Activated CD4-positive, alpha-beta T cell treated with anti-CD3 and anti-CD28 coated beads, Interleukin-2, amount 50 U/mL, for 48 hours (primary cell): ENCODE measurements at places on chromosomes 3 and 15.
A peak's percentile ranks its signal among the peaks of the same experiment; 100 is the strongest.

- DNase-seq = no peak
Measured at GRCh38 chr3:94787066-94787465, 724.2 kb downstream of the NSUN3 start.

DNA sequence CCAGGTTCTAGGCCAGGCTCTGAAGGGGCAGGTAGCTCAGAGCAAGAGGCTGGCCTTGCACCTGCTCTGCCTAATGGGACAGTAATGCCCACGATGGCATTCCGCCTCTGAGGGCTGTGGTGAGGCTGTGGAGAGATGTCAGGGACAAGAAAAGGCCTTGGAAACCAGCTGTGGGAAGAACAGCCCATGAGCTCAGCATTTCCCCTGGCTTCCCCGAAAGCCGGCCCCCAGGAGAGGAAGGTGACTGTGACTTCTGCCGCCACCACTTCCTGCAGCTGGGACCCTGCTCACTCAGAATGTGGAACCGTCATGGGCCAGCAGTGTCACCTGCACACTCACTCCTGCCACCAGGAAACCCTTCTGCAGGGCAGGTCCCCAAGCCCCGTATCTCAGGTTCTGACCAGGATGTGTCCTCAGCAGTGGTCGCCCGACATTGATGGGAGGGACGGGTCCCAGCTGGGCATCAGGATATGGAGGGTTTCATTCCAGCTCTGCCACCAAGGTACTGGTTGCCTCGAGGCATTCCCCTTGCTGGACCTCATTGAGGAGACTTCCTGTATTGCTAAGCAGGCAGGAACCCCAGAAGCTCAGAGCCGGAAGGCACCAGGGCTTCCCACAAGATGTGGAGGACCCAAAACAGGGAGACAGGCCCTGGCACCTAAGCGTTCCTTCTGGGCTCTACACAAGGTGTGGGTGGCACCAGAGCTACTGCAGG is 30.7 kb downstream of the SEMA7A start:
- peak; percentile 88 for DNase-seq

DNA sequence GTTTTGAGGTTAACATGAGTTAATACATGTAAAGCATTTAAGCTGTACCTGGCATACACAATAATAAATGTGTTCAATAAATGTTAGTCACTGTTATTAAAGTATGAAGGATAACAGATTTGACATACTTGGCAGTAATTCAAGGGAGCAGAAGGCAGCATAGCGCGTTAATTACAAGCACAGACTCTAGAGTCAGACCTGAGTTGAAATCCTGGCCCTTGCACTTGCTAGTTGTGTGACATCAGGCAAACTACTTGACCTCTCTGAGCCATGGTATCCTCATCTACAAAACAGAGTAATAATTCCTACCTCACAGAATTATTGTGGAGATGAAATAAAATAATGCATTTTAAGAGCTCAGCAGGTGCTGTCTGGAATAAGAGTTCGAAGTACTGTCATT is 5.4 kb downstream of the IFT122 start:
- DNase-seq = no peak

DNA sequence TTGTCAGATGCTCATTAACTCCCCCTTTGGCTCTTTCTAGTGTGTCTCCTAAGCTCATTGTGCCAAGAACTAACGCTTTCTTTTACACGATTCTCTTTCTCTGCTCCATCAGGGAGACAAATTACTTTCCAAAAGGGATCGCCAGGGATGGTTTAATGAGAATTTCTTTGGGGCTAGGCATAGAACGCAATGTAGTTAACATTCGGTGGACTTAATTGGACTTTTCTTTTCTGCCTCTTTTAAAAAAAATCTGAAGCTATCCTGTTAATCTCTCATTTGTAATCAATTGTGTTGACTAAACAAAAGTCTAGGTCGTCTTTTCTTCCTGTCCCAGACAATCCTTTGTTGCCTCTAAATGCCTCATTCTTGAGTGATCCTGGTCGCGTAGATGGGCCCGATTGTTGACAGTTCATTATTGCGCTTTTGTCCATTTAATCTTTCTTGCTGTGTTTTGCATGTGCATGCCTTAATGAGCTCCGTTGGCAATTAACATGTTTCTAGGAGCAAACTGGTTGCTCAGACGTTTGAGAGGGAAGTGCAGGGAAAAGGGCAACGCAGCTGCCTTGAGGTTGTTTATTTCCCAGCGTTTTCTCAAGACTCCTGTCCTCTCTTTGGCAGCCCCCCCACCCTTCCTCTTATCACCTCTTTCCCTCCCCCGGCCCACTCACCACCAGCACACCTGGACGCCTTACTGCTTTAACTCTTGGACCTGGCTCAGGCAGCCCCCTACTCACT is 7.8 kb downstream of the FEZF2 start:
- DNase-seq = no peak

DNA sequence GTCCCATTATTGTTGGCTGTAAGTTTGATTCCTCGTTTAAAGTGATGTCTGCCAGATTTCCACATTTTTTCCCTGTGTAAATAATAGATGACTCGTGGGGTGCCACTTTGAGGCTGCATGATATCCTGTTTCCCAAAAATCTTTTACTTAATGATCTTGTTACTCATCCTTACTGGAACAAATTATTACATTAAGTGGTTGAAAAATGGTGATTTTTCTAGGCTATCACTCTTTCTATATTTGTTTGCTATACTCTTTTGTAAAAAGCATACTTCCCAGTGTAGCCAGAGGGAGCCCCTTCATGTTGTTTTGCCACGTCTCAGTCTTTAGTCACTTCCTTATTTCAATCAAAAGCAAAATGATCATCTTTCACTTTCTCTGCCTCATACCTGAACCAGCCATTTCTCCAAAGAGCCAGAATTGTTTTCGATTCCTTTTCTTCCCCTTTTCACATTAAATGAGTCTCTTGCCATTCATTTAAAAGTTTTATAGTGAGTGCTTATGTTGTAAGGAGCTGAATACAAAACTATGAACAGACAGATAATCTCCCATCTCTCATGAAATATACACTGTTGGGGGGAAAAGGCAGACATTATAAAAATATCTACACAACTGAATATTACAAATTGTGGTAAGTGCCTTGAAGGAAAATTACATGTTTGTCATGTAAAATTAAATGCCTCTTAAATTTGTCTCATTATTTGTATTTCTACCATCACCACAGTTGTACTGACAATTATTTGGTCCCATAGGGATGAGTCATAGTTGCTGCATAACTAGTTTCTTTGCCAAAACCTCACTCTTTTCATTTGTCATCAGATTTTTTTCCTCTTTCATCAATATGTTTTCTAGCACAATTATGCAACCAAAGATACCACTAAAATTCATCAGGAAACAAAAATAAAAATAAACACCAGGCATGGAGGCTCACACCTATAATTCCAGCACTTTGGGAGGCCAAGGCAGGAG is 41.5 kb downstream of the ADGRG7 start:
- DNase-seq = peak; percentile 11

GRCh38 chr15:74937272-74937589 is 642 bp downstream of the COX5A start:
- no peak for DNase-seq

DNA sequence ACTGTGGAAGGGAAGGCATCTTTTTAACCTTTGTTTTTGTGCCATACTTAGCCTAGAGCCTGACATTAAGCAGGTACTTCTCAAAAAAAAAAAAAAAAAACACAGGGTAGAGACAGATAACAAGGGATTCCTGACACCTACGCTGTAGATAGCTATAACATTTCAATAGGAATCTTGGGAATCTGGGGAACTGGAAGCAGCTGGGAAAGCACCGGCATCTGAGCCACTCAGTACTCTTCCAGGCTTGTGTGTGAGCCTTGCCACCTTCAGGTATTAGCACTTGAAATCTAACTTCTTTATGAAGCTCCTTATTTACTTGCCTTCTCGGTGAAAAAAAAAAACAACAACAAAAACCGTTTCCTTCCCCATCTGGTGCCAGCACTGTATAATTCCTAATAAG is 46.8 kb downstream of the PIK3CA start:
- DNase-seq = no peak

- no peak for DNase-seq
Measured at GRCh38 chr3:51340989-51341636, 44.0 kb upstream of the MANF start.

DNA sequence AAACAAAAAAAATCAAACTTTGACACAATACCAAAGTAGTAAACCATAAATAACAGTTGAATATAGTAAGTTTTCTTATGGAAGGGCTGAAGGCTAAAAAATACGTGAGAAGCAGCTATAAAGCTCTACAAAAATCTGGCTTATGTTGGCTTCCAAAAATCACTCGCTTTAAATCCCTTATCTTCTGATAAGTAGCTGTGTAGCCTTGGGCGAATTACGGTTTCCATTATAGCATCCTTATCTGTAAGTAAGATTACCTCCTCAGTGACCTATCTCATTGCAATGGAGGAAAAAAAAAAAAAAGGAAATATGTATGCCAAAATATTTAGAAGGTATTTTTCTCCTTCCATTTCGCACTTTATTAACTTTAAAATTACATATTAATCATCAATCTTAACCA is 348.6 kb downstream of the PLOD2 start:
- no peak for DNase-seq

DNA sequence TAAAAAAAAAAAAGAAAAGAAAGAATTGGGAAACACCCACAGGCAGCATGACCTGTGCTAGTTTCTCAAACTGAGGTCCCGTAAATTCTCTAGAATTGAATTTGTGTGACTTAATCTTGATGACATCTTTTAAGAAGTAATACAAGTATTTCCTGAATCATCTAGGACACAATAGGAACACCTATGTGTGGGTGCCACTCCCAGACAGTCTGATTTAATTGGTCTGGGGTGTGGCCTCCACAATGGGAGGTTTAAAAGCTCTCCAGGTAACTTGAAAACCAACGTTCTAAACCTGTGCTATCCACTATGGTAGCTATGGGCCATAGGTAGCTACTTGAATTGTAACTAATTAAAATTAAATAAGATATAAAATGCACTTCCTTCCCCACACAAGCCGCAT is 28.1 kb downstream of the CFAP92 start:
- DNase-seq = no peak

GRCh38 chr15:33859992-33860545 is 108.2 kb upstream of the CHRM5 start:
- no peak for DNase-seq

- DNase-seq = no peak
Measured at GRCh38 chr3:65425880-65426279, 612.8 kb downstream of the MAGI1 start.

DNA sequence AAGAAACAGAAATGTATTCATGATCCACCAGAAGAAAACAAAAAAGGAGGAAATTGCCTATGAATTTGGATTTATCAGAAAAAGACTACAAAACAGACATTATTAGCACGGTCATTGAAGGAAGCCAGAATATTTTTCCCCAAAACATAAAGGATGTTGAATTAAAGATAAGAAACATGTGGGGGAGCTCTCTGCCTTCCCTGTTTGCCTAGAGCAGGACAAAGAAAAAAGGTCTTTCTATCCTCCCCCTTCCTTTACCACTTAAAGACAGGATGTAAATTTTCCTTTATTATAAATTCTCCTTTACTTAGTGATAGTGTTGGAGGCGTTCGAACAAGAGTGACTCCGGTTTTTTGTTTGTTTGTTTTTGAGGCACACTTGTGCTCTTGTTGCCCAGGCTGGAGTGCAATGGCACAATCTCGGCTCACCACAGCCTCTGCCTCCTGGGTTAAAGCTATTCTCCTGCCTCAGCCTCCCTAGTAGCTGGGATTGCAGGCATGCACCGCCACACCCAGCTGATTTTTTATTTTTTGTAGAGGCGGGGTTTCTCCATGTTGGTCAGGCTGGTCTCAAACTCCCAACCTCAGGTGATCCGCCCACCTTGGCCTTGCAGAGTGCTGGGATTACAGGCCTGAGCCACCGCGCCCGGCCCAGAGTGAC is 14.9 kb upstream of the RPN1 start:
- DNase-seq = no peak

DNA sequence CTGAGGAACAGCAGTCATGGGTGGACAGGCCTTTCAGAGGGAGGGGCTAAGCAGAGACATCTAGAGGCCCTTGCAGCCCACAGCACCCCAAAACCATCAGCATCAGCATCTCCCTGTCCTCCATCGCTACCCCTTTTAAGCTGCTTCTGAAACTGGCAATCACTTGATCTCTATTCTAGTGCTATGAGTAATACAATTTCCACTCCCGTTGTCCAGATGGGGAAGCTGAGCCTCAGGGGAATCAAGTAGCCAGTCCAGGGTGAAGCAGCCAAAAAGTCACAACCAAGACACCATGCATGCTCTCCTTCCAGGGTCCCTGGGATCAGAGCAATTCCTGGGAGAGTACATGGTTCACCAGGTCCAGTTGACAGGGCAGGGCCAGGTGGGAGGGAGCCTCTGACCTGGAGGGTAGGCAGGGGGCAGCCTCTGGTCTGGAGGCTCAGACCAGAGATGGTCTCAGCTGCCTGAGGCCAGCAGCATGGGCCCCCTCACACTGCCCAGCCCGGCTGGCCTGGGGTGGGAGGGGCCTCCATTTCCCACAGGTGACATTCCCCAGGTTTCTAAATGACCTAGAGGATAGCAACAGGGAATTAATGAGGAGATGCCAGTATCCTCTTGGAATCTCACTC is 30.0 kb downstream of the KLHL25 start:
- no peak for DNase-seq

GRCh38 chr3:123758081-123758564 is 126.0 kb downstream of the MYLK start:
- DNase-seq = no peak

GRCh38 chr3:106068795-106069194 is 200.0 kb upstream of the CBLB start:
- DNase-seq = no peak

- DNase-seq = no peak
Measured at GRCh38 chr15:74961616-74962015, 5.0 kb upstream of the RPP25 start.

GRCh38 chr3:165768680-165769079 is 68.5 kb downstream of the BCHE start:
- no peak for DNase-seq

DNA sequence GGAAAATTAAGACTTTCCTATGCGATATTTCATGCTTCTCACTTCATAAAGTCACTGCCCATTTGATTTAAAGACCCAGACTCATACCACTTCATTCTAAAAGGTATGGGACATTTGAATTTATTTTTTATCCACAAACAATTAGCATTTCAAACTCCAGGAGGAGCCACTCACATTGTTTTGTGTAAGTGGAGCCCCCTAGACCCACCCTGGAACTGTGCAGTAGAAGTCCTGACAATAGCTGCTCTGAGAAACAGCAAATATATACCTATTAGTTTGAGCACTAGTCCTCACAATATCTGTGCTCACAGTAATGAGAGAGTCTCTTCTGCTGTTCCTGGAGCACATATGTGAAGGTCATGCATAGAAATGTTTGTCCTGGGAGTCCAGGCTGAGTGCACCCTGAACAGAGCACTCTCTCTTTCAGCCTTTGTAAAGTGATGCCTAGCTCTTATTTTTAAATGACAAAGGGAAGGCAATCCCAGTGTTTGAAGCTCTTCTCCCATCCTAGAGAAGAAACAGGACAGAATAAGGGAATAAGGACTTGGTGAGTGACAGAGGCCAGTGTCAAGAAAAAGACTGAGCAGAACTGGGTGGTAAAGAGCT is 127.5 kb upstream of the STRIT1 start:
- no peak for DNase-seq

GRCh38 chr15:85402195-85402881 is 21.9 kb downstream of the AKAP13 start:
- no peak for DNase-seq
